ENCODE measurements at places on chromosomes 12 and 14.

DNA sequence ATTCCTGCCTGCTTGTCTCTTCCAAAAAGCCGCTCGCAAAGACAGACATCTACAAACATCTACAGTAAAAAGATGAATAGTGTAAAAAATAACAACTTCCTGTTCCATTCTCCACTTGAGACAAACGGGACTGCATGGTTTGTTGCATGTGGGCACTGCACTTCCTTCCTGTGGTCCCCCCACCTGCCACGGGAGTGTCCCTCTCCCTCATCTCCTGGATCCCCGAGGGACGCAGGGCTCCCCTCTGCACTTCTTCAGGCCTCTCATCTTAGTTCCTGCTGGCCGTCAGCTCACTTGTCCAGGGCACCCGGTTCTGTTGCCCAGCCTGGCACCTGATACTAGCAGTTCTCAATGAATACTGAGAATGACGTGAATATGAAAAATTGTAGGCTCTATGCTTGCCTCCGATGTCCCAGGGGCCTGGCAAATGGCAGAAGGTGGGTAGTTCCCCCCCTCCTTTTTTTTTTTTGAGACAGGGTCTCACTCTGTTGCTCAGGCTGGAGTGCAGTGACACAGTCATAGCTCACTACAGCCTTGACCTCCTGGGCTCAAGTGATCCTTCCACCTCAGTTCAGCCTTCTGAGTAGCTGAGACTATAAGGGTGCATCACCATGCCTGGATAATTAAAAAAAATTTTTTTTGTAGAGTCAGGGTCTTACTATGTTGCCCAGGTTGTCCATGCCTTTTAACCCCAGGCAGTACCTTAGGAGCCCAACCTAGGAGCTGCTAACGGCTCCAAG, 3.5 kb upstream of the KLC1 start:
- no peak for DNase-seq

DNA sequence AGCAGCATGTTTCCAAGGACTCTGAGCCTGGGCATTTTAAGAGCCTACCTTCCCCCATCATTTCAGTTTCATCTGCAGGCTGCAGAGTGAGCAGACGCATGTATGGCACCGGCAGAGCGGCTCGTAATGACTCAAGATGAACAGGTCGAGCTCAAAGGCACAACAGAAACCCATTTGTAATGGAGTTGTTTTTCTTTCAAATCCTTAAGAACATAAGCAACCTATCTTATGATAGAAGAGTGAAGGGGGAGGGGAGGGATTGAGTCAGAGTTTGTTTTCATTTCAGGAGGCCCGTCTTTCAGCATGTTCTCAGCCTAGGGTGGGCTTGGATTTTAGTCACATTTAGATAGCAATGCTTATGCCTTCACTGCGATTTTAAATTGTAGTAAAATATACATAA, 54.9 kb upstream of the CISTR start:
- DNase-seq, result no peak

- DNase-seq, result no peak
Measured at GRCh38 chr12:40634517-40635131, 57.6 kb upstream of the CNTN1 start.

DNA sequence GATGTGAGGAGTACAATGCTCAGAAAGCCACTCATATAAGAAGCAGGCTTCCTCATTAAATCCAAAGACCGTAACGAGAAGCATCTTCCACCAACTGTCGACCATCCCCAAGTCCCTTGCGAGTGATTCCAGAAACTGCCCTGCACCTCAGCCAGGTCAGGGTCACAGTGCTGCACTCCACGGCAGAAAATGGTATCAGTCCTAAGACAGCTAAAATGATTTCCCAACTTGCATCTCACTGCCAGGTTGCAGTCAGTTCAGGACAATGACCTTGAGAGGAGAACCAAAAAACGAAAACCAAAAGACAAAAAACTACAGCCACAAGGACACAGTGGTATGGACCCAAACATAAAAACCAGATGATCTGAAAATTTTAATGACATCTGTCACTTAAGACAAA, 20.6 kb downstream of the SBNO1 start:
- DNase-seq, result no peak

DNA sequence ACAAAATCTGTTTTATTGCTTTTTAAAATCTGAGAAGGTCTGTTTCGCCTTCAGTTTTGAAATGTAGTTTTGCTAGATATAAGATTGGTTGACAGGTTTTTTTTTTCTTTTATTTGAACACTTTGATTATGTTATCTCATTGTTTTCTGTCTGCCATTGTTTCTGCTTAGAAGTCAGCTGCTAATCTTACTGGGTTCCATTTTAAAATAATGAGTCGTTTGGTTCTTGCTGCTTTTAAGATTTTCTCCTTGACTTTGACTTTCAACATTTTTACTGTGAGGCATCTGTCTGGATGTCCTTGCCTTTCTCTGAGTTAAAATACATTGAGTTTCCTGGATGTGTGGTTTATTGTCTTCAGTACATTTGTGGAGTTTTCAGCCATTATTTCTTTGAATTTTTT, 56.7 kb downstream of the ADIPOR2 start:
- no peak for DNase-seq

DNA sequence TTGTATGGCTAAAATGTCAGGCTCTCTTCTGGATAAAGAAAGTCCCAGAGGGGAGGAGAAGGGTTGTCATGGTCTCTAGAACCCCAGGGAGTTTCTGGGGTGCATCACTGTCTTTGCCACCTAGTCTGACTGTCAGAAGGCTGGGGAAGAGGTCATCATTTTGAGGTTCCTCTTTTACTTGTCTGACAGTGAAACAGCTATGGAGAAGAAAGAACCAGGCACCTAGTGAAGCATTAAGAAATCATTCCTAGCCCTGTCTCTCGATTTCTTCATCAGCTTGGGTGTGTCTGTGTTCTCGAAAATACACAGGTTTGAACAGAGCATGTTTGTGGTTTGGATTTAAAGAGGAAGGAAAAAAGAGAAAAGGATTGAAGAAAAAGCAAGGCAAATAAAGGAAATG, 158.7 kb upstream of the LRIG3 start:
- DNase-seq, result no peak

- DNase-seq, result no peak
Measured at GRCh38 chr12:116918464-116918863, 7.7 kb downstream of the FBXW8 start.
